ENCODE measurements at places on chromosomes 16 and 17. TPM values are rescaled to one million over a fixed set of nuclear protein-coding genes. Genes with fewer than 3 reads are reported as not detected.

DNA sequence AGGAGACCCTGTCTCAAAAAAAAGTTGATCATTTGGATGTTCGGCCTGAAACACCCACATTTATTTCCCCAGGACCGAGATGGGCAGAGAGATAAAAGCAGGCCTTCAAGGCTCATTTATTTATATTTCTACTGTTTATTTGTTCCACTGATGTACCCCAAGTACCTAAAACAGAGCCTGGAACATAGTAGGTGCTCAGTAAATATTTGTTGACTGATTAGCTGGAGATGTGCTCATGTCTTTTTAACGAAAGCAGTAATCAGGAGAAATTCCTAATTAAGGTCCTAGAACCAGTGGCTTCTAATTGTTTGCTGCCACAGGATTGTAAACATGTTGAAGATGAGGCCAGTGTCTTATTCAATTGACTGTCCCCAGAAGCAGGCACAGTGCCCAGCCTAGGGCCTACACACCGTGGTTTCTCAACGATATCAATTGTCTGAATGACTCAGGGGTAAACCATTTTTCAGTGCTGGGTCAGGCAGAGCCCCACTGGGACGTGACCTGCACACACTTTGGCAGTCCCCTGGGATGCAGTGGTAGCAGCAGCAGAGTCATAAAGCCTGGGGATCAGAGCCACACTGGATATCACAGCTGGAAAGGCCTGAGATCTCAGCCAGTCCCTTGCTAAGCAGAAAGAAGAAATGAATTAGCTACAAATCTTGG is 34.8 kb downstream of the SOST start:
- DNase-seq: peak; percentile 54

- no peak for DNase-seq
Observed at GRCh38 chr17:16909472-16910246, 62.3 kb downstream of the TNFRSF13B start.

DNA sequence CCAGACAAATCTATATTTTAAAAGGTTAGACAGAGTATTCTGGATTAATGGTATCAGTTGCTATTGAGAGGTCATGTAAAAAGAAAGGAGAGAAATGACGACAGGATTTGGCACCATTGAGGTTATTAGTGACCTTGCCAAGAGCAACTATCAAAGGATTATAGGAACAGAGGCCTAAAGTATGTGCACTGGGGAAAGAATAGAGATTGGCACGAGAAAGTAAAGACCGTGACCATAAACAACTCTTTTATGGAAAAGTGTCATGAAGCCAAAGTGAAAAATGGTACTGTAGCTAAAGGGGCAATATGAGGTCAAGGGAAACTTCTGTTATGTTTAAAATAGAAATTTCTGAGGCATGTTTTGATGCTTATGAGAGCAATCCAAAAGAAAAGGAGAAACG is 115.2 kb upstream of the KIF2B start:
- no peak for DNase-seq

DNA sequence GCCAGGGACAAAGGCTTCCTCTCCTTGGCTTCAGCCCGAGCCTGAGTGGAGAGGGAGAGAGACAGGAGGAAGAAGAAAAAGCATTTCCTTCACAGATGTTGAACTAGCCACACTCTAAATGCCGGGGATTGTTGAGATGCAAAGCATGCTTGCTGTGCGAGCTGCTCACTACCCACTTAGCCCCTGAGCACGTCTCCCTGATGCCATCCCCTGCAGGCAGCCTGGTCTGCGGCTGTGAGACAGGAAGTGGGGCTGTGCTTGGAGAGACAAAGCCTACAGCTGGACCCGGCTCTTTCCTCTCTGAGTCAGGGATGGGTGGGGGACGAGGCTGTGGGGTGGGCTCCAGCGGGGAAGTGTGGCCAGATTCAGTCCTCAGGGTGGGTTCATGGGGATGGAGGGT is 13.7 kb downstream of the WNT9B start:
- DNase-seq: no peak

- peak; percentile 19 for DNase-seq
Observed at GRCh38 chr16:12271006-12271405, 294.5 kb downstream of the SNX29 start.

DNA sequence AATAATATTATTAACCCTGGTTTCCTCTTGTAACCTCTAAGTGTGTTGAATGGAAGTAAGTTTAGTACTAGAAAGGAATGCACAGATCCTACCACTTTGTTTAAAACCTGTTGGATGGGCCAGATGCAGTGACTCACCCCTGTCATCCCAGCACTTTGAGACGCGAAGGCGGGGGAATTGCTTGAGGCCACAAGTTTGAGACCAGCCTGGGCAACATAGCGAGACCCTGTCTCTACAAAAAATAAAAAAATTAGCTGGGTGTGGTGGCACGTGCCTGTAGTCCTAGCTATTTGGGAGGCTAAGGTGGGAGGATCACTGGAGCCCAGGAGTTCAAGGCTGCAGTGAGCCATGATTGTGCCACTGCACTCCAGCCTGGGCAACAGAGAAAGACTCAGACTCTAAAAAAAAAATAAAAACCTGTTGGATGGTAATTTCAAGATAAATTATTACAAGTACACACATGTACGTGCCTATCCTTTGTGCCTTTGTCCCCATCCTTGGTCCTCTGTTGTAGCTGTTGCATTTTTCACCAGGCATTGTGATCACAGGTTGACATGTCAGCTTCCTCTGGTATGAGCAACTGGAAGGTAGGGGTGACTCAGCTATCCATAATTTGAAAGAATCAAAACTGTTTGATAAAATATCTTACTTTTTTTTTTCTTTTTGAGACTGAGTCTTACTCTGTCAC is 30.7 kb upstream of the METTL9 start:
- peak; percentile 38 for DNase-seq

DNA sequence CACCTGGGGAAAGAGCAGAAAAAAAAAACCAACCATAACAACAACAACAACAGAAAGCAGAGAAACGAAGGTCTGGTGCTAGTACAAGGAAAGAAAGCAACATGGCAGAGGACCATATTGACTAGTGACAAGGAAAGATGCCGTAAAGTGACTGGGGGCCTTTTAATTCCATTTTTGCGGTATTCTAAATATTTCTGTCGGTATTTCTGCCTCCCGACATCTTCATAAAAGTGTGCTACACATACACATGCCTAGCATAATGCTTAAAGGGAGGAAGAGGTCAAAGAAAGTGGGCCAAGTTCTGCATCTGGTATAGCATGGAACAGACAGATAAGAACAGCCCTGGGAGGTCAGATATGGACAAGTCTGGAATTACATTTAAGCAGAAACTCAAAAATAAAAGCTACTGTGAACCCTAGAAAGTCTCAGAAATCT is 19.5 kb upstream of the RNF43 start:
- DNase-seq: no peak

DNA sequence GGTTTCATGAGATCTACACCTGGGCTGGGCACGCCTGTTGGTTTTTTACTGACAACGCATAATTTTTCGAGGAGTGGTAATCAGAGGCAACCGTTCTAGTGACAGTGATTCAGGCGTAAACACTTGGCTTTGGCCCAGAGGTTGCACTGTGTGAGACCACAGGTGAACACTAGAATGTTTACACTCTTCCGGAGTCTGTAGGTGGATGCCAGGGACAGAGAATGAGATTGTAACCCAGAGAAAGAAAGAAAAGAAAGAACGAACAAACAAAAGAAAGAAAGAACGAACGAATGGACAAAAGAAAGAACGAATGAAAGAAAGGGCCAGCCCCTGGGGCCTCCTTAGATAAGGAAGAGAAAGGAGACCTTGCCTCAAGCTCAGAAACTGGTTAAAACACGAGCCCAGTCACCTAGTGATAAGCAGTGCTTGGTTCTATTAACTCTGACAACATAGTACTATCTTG is 113.2 kb downstream of the PRKCB start:
- no peak for DNase-seq

DNA sequence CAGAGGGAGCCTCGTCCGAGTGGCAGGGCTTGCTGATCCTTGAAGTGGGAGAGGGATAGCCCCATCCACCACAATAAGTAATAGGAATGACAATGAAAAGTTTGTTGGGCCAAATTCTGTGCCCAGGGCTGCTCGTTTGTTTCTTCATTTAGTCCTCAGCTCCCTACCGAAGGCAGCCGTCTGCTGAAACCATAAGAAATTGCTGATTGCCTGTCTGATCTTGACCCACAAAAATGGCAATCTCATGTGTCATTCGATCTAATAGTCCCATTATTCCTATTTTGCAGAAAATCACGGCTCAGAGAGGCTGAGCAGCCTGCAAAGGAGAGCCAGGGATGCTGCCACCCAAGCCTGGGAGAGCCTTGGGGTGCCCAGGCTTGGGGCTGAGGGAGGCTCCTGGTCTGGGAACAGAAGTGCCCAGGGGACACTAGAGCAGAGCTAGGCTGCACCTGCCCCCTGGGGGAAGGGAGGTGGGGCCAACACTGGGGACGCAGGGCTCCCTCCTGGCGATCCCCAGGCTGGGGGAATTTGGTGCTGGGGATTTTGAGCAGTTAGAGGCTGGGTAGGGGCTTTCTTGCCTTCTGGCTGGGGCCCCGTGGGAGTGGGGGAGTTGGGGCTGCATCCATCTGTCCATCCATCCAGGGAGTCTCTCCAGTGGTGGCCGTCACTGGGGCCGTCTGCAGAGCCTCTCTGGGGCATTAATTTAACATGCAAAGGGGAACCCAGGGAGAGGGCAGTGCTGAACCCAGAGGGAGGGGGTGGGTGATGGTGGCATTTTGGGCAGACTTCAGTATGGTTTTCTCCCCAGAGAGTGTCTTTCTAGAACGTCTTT is 53.5 kb downstream of the SOCS1 start:
- DNase-seq: no peak

GRCh38 chr16:85173146-85173980 is 61.1 kb upstream of the CIBAR2 start:
- peak; percentile 91 for DNase-seq

GRCh38 chr16:24653725-24654124 is 75.7 kb upstream of the TNRC6A start:
- no peak for DNase-seq

- no peak for DNase-seq
Observed at GRCh38 chr17:3940965-3941698, 23.1 kb downstream of the ATP2A3 start.

MARVELD3 gene
- total RNA-seq: 13.2 TPM

EFCAB5 gene
- 0.33 TPM for total RNA-seq

PARD6A gene
- 0.67 TPM for total RNA-seq

KRT40 gene
- total RNA-seq: not detected

ERN1 gene
- 18.8 TPM for total RNA-seq

EEF2K gene
- 16.0 TPM for total RNA-seq
